ENCODE measurements at places on chromosomes 12 and 14.

- DNase-seq: no peak
Measured at GRCh38 chr12:92675092-92675865, 27.5 kb upstream of the PLEKHG7 start.

DNA sequence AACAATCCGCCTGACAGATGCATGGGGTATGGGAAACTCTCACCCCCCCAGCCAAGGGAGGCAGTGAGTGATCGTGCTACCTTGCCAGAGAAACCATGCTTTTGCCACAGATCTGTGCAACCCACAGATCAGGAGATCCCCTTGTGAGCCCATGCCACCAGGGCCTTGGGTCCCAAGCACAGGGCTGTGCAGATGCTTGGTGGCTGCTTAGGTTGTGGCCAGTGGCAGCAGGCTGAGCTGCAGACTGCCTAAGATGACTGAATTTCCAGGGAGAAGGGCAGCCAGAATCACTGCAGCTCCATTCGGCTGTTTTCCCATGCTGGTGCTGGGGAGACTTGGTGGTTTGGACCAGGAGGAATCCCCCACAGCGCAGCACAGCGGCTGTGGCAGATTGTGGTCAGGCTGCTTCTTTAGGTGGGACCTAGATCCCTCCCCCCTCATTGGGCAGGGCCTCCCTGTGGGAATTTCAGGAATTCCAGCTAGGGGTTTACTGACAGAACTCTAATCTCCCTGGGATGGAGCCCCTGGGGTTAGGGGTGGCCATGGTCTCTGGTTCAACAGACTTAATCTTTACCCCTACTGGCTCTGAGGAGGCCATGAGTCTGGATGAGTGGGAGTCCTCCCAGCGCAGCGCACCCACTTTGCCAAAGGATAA, 264.6 kb upstream of the DAAM1 start:
- DNase-seq: no peak

DNA sequence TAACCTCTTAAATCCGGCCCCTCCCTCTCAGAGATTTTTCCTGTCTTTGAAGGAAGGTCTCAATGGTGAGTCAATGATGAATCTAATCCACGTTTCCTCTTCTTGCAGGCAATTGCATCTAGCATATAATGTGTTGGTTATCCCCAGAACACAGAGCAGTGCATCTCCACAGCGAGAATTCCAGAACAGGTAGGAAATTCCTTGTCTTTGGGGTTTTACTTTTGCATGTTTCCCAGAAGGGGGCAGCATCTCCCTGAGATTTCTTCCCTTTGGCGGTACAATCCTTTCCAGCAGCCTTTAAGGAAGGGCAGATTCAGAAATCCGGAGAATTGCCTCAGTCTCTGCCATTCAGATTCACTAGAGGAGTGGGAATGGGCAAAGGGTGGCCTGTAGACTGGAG, 128.0 kb downstream of the KCNA5 start:
- DNase-seq: no peak

DNA sequence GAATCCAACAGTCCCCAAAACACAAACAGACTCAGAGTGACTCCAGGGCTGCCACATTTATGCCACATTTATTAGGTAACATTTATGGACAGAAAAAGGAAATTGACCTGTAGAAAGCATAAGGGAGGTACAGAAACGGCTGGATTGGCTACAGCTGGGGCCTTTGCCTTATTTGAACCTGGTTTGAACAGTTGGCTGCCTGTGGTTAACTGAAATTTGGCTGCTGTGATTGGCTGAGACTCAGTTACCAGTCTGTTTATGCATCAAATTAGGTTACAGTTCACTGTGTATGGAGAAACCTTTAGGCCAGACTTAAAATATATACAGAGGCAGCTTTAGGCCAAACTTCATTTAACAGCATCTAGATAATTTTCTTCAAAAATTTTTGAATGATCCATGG, 27.8 kb upstream of the PCNX1 start:
- no peak for DNase-seq

GRCh38 chr12:25958428-25959070, at the start of gene RASSF8:
TSS of gene RASSF8 (plus strand) at chr12:25958682. CDS start at chr12:26055344, 96,662 bp downstream.
- DNase-seq: no peak

- DNase-seq: no peak
Measured at GRCh38 chr12:127621366-127621765, 645.6 kb upstream of the TMEM132C start.

DNA sequence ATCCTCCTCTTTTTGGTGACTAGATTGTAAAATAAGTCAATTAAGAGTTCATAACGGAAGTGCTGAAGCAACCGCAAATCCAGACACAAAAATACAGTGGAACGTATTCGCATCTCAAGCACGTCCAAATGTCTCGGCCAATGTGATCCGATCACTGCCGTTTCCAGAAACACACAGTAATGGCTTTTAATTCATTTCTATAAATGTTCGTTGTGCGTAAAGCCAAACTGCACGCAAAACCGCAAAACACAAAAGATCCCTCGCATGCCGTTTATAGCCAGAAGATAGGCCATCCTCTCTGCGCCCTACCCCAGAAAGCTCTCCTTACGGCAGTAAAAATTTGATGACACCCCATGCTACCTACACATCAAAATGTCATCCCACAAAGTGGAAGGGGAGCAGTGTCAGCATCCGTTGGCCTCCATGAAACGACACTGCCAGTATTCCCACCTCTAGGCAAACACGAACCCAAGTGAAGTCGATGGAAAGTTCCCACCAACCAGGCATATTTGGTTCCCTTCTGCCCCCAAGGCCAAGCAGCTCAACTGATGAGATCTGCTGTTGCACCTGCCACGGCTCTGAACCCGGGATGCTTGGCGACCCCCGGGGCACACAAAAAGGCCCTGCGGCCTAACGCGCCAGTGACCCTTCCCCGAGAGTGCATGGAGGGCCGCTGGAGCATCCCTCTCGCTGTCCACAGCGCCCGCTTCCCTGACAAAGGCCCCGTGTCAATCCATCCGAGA, 1.4 kb downstream of the HECTD4 start:
- no peak for DNase-seq

Measured in stimulated activated CD8-positive, alpha-beta memory T cell treated with anti-CD3 and anti-CD28 coated beads, Interleukin-4, amount 100 ng/mL, for 1 hour (primary cell).